Activated T-cell treated with anti-CD3 and anti-CD28 coated beads, Interleukin-2, amount 50 U/mL, for 72 hours (primary cell): ENCODE measurements at places on chromosomes 1 and 21. TPM values are rescaled to one million over a fixed set of nuclear protein-coding genes. Genes with fewer than 3 reads are reported as not detected.

PTCH2 gene
- total RNA-seq = 1.8 TPM

PRKCZ gene
- 12.3 TPM for total RNA-seq

HHAT gene
- total RNA-seq = 1.5 TPM

GPR37L1 gene
- not detected for total RNA-seq

ACTRT2 gene
- total RNA-seq = not detected

INAVA gene
- total RNA-seq = not detected

TMEM200B gene
- total RNA-seq = 0.36 TPM

MCOLN2 gene
- total RNA-seq = 57.6 TPM

GJB4 gene
- total RNA-seq = not detected

HOOK1 gene
- total RNA-seq = 17.6 TPM

CDK11B gene
- total RNA-seq = 42.3 TPM

ETV3L gene
- total RNA-seq = not detected

- no peak for DNase-seq
Observed at GRCh38 chr1:36472656-36473055, 8.5 kb upstream of the MRPS15 start.

- DNase-seq = no peak
Observed at GRCh38 chr1:113074237-113074636, 1.2 kb downstream of the LRIG2 start.

DNA sequence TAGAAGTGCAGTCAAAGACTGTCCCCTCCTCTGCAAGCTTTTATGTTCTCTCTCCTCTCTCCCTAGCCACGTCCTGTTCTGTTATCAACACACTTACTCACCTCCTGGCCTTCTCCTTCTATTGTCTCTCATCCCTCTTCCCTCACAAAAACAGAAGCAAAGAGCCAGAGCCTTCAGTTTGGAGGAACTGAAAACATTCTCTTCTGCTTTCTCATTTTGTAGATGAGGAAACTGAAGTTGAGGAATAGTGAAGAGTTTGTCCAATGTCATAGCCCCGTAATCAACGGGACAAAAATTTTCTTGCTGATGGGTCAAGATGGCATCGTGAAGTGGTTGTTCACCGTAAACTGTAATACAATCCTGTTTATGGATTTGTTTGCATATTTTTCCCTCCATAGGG is 1.9 kb downstream of the NLRP3 start:
- DNase-seq = no peak

DNA sequence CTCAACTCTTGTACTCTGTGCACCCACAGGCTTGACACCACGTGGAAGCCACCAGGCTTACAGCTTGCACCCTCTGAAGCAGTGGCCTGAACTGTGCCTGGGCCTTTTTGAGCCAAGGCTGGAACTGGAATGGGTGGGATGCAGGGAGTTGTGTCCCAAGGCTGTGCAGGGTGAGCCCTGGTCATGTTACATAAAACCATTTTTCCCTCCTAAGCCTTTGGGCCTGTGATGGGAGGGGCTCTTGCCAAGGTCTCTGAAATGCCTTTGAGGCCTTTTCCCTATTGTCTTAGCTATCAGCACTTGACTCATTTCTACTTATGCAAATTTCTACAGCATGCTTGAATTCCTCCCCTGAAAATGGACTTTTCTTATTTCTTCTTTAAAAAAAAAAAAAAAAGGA is 14.1 kb downstream of the VN1R5 start:
- no peak for DNase-seq

DNA sequence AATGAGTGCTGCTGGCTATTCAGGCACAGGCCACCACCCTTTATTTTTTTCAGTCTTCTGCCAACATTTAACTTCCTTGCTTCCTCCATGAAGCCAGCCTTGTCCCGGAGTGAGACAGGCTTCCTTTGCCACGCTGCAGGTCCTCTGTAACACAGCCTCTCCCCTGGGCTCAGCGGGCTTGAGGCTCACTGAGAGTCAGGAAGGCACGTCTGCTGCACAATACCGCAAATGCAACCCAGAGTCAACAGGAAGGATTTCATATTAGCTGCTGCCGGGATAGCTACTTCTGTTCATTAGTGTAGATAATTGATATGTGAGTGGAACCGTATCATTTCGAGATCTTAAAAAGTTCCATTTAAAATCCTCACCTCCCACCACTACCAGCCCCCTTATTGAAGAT is 22.5 kb downstream of the MYOG start:
- no peak for DNase-seq

DNA sequence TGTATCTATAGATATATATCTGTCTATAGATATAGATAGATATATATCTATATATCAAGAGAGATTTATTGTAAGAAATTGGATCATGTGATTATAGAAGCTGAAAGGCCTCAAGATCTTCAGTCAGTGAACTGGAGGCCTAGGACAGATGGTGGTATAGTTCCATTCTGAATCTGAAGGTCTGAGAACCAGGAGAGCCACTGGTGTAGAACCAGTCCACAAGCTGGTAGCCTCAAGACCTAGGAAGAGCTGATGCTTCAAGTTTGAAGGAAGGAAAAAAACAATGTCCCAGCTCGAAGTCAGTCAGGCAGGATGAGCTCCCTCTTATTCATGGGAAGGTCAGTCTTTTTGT is 213.2 kb upstream of the JUN start:
- no peak for DNase-seq

DNA sequence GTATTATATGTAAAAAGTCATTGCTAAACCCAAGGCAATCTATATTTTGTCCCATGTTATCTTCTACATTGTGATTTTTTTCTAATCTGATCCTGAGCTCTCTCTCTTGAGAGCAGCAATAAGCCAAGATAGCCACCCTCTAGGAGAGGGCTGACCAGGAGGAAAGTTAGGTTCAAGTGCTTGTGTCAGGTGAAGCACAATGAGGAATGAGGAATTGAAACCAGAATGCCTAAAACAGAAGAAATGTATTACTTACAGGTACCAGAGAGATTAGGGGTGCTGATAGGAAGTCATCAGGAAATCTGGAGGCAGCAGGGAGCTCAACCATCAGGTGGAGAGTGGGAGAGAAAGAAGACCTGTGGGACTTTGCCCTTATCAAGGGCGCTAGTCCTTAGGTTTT is 85.5 kb upstream of the BARHL2 start:
- DNase-seq = no peak

DNA sequence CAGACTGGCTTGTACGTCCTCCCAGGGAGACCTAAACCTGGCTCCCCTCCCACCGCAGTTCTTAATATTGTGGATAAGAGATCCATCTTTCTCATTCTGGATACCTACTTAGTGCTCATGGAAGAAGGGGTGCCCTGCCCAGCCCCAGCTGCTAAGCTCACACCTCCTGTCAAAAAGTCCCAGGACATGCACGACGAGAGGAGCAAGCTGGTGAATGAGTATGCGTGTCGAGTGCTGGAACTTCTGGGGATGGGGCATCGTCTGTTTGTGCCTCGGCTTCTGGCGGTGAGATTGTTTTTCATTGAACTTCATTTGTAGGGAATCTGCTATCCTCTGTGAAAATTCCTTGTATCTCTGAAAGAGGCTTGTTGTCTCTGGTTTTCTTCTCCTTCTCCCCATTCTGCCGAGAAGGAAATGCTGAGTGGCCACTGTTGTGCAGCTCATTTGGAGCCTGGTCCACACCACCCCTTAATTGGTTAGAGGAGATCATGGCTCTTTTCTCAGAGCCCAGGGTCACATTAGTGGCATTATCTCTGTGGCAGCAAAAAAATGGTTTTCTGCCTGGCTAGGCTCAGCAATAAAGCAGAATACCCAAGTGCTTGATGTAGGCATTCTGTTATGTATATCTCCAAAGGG is 199.4 kb upstream of the CACYBP start:
- peak; percentile 6 for DNase-seq

- no peak for DNase-seq
Observed at GRCh38 chr1:177246710-177247580, 76.2 kb downstream of the BRINP2 start.

DNA sequence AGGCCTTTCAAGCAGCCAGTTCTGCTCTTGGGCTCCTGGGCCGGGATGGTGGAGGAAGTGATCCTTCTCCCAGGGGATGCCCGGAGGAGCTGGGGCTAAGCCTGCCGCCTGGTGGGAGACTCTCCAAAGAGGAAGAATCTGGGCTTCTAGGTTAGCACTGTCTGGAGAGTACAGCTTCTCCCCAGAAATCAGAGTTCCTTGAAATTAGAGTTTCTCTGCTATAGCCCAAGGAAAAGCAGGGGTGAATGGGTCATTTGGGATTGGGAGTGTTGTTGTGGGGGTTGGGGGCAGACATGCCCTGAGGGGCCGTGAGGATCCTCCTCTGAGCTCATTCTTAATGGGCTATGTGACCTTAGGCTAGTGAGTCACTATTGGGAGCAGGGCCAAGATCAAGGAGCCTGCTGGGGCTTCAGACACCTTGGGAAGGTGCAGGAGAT is 6.5 kb downstream of the LGR6 start:
- DNase-seq = no peak

GRCh38 chr1:112144733-112145426 is 155.4 kb upstream of the KCND3 start:
- no peak for DNase-seq

- DNase-seq = no peak
Observed at GRCh38 chr21:16708101-16708835, 804.6 kb upstream of the CXADR start.

- DNase-seq = no peak
Observed at GRCh38 chr1:220500372-220500771, 27.6 kb upstream of the MARK1 start.

DNA sequence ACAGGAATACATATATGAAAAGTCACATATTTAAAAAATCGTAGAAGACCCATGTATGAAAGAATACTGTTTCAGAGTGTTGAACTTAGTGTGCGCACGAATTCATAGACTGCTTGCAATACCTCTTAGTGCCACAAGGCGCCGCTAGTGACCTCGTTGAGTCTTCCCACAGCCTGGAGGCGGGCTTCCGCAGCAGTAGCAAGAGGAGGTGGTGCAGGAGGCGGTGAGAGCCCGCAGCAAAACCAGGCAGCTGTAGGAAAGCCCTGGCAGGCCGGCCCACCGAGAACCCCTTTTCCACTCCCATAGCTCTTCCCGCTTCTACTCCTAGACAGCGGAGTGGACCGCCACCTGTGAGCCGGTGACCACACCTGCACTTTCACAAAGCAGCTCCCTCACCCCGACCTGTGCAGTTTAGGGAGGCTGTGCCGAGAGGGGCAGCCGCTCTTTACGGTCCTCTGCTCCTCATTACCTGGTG is 23.5 kb downstream of the MTARC1 start:
- DNase-seq = peak; percentile 70

GRCh38 chr1:184194236-184194635 is 142.7 kb downstream of the TSEN15 start:
- DNase-seq = no peak

- DNase-seq = no peak
Observed at GRCh38 chr1:172601046-172601630, 57.8 kb upstream of the FASLG start.

- DNase-seq = no peak
Observed at GRCh38 chr1:38235705-38236104, 189.1 kb upstream of the POU3F1 start.

- DNase-seq = no peak
Observed at GRCh38 chr1:229110986-229111385, 159.9 kb upstream of the RAB4A start.

- no peak for DNase-seq
Observed at GRCh38 chr21:37058261-37058660, 14.6 kb downstream of the PIGP start.

GRCh38 chr1:158286487-158286886 is 3.2 kb upstream of the CD1C start:
- no peak for DNase-seq

DNA sequence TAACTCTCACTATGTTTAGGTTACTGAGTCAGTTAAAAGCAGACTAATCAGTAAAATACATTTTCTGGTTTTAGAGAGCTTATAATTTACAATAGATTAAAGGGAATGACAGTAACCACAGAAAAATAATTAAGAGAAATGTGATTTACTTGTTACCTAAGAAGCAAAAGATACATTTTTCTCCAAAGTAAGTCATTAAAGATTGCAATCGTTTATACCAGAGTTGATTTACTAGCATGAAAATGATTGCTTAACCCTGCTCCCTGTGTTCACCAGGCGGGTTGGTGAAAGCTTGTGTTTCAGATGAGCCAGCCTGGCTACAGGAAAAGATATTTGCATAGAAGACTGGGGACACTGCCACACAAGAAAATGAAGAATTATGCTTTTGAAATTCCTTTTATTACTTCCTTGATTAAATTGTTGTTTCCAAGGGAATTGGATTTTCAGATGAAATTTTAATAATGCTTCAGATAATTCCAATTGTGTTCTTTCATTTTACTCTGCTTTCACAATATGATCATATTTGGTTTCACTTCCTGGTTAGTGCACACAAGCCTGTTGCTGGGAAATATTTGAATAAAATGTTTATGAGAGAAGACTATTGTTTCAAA is 27.9 kb downstream of the LRRC8B start:
- no peak for DNase-seq

DNA sequence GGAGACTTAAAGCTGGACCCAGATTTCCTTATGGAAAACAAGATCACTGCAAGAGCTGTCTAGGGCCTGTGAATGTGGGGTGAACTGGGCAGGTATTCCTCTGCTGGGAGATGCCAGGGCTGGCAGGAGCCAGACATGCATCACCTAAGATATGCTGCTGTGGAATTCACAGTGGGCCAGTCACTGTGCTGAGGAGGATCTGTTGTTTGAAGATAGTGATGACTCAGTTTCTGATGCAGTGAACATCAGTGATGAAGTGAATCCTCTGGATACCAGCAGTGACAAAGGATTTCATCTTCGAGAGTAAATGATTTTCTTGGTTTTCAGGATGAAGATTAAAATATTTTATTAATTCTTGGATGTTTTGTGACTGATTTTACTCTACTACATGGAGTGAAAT is 29.9 kb upstream of the CAMSAP2 start:
- DNase-seq = no peak

DNA sequence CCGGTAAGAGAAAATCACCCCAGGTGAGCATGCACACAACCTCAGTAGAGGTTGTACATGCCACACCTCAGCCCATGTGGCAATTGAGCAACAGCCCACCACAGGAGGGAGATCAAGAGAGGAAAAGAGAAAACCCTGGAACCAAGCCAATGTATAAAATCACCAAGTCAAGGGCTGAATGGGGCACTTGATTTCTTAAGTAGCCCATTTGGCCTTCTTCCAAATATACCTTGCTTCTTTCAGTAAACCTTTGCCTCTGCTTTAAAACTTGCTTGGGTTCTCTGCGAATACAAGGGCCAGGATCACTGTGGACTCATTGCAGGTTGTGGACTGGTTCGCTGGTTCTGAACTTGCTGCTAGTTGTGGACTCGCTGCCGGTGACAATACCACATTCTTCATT is 1814.0 kb downstream of the PLA2G4A start:
- DNase-seq = no peak

GRCh38 chr1:212288615-212289014 is 3.4 kb downstream of the PPP2R5A start:
- DNase-seq = no peak

- DNase-seq = no peak
Observed at GRCh38 chr1:96234299-96234698, 487.3 kb upstream of the PTBP2 start.
